Heart left ventricle (tissue), 16 donors: ENCODE measurements at places on chromosomes 16 and 17. TPM values are rescaled to one million over a fixed set of nuclear protein-coding genes. Genes with fewer than 3 reads are reported as not detected.

DNA sequence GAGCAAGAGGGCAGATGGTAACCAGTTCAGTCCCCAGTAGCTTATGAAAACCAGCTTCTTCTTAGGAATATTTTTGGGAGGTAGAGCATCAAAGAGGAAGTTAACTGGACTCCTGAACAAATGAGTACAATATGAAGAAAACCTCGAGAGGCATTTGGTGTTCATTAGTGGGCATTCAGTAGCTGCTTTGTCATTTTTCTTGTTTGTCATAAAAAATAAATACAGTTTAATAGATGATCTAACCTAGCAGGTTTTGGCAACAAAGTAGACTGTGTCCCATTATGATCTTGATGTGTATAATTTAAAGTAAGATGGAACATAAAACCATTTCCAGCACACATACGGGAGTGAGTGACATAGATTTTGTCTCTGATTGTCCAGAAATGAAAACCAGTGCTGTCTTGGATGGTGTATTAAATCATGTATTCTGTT, 173.1 kb downstream of the HS3ST3A1 start:
- no peak for DNase-seq
- no peaks in the 10 kb centered on the region for H3K27me3 ChIP-seq
- H3K36me3 ChIP-seq = no peaks in the 10 kb centered on the region

- peak; percentile 64 for DNase-seq
- peaks cover 62% of the 10 kb centered on the region for H3K4me1 ChIP-seq
- no peaks in the 10 kb centered on the region for H3K36me3 ChIP-seq
- no peak overlapping the region for H3K4me3 ChIP-seq
- H3K27ac ChIP-seq = peak overlapping the region; percentile 92
These were observed 9.8 kb downstream of the PGS1 start for GRCh38 chr17:78387977-78388941.

DHRS7C gene
- 39.5 TPM for total RNA-seq

DNA sequence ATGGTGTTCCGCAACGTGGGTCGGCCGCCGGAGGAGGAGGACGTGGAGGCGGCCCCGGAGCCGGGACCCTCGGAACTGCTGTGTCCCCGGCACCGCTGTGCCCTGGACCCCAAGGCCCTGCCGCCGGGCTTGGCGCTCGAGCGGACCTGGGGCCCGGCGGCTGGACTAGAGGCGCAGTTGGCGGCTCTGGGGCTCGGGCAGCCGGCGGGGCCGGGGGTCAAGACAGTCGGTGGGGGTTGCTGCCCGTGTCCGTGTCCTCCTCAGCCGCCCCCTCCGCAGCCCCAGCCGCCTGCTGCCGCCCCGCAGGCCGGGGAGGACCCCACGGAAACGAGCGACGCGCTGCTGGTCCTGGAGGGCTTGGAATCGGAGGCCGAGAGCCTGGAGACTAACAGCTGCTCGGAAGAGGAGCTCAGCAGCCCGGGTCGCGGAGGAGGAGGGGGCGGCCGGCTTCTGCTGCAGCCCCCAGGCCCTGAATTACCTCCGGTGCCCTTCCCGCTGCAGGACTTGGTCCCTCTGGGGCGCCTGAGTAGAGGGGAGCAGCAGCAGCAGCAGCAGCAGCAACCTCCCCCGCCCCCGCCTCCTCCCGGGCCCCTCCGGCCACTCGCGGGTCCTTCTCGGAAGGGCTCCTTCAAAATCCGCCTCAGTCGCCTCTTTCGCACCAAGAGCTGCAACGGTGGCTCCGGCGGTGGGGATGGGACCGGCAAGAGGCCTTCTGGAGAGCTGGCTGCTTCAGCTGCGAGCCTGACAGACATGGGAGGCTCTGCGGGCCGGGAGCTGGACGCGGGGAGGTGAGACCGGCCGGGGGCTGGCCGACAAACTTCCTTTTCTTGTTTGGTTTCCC, 821 bp downstream of the SOCS7 start:
- peak; percentile 50 for DNase-seq
- no peaks in the 10 kb centered on the region for H3K27me3 ChIP-seq
- H3K27ac ChIP-seq = peak overlapping the region; percentile 68
- no peaks in the 10 kb centered on the region for H3K36me3 ChIP-seq
- H3K4me3 ChIP-seq = peak overlapping the region; percentile 97

GRCh38 chr16:80803339-80804055, 901 bp downstream of the CDYL2 start:
- DNase-seq = peak; percentile 41
- no peaks in the 10 kb centered on the region for H3K27me3 ChIP-seq
- H3K27ac ChIP-seq = no peak overlapping the region

DNA sequence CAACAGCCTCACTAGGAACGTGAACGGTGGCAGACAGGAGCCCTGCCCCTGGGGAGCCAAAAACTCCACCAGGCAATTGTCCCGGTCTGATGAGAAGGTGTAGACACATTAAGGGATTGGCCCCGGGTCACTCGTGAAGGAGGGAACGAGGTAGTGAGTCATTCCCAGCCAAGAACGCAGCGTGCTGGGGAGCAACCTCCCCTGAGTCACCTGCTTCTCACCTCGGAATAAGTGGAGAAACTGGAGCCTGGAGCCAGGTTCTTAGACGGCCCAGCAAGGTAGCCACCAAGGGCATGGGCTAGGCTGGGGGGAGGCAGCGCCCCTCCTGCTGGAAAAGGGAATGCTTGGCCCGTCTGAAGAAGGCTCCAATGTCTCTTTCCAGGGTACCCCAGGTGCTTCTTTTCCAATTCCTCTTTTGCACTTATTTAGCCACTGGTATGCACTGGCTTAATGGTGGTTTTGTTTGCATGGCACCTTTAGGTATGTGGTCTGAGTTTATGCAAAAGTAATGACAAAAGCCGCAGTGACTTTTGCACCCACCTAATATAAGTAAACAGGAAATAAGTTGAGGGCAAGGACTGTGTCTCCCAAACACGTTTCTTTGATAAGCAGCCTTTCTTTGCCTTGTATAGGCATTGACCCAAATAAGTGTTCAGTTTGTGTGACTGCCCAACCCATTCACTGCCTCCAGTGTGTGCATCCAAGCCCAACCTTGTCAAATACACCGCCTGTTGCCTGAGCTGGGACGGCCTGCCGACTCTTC, 1.8 kb upstream of the HELZ start:
- no peak overlapping the region for H3K27ac ChIP-seq
- no peak for DNase-seq
- peak overlapping the region; percentile 95 for H3K4me3 ChIP-seq
- H3K4me1 ChIP-seq = peaks cover 12% of the 10 kb centered on the region
- no peaks in the 10 kb centered on the region for H3K27me3 ChIP-seq
- H3K36me3 ChIP-seq = no peaks in the 10 kb centered on the region

DNA sequence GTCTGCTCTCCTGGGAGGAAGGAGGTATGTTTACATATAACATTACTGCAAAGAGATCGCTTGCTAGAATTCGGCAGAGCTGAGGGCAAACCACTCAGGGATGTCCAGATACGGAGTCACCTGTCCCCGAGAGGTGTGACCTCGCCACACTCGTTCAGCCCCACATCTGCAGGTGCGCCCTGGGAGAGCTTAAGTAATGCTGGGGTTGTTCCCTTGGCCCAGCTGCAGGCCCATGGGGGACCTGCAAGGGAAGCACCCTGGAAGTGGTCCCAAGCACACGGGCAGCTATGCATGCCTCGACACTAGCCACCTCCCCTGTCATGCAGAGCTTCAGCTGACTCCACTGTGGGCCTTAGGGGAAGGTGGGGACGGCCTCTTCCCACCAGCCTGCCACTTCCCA, 22.2 kb downstream of the USP22 start:
- H3K4me1 ChIP-seq = peaks cover 48% of the 10 kb centered on the region
- no peaks in the 10 kb centered on the region for H3K27me3 ChIP-seq
- peaks cover 97% of the 10 kb centered on the region for H3K36me3 ChIP-seq
- no peak for DNase-seq
- no peak overlapping the region for H3K4me3 ChIP-seq
- no peak overlapping the region for H3K27ac ChIP-seq

ATP2A3 gene
- total RNA-seq = 7.1 TPM

GRCh38 chr17:12985431-12986293, 32.2 kb downstream of the ELAC2 start:
- H3K4me3 ChIP-seq = no peak overlapping the region
- peak overlapping the region; percentile 72 for H3K27ac ChIP-seq
- H3K36me3 ChIP-seq = peaks cover 7% of the 10 kb centered on the region

- no peaks in the 10 kb centered on the region for H3K36me3 ChIP-seq
- H3K4me3 ChIP-seq = peak overlapping the region; percentile 86
- H3K4me1 ChIP-seq = peaks cover 13% of the 10 kb centered on the region
- no peak for DNase-seq
- H3K27me3 ChIP-seq = no peaks in the 10 kb centered on the region
- peak overlapping the region; percentile 97 for H3K27ac ChIP-seq
These were observed 345 bp upstream of the DCXR start for GRCh38 chr17:82037889-82038195.

DNA sequence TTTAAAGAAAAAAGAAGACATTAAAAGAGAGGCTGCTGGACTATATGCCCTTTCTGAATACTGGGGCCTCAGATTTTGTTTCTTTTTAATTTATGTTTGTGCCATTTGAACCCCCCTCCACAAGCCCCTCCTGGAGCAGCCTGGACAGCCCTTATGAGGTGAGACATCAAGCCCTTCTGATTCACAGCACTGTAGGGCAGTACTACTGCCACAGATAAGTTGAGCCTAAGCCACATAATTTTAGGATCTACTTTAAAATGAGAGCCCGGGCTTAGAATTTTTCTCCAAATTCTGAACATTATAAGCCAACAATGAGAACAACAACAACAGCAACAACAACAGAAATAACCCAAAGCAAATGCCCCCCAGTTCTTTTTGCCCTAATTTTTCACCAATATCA, 256.9 kb upstream of the SALL1 start:
- H3K4me1 ChIP-seq = no peaks in the 10 kb centered on the region
- no peaks in the 10 kb centered on the region for H3K27me3 ChIP-seq
- no peak for DNase-seq
- H3K27ac ChIP-seq = no peak overlapping the region

SHBG gene
- 1.1 TPM for total RNA-seq

GRCh38 chr16:67447508-67448076, 16.7 kb downstream of the HSD11B2 start:
- no peaks in the 10 kb centered on the region for H3K27me3 ChIP-seq
- H3K4me3 ChIP-seq = no peak overlapping the region
- DNase-seq = peak; percentile 62
- peaks cover 89% of the 10 kb centered on the region for H3K4me1 ChIP-seq

- no peak overlapping the region for H3K4me3 ChIP-seq
- H3K4me1 ChIP-seq = no peaks in the 10 kb centered on the region
- no peaks in the 10 kb centered on the region for H3K27me3 ChIP-seq
- H3K36me3 ChIP-seq = no peaks in the 10 kb centered on the region
- no peak overlapping the region for H3K27ac ChIP-seq
- DNase-seq = no peak
These were observed 70.0 kb downstream of the IRX6 start for GRCh38 chr16:55393991-55394390.

DNA sequence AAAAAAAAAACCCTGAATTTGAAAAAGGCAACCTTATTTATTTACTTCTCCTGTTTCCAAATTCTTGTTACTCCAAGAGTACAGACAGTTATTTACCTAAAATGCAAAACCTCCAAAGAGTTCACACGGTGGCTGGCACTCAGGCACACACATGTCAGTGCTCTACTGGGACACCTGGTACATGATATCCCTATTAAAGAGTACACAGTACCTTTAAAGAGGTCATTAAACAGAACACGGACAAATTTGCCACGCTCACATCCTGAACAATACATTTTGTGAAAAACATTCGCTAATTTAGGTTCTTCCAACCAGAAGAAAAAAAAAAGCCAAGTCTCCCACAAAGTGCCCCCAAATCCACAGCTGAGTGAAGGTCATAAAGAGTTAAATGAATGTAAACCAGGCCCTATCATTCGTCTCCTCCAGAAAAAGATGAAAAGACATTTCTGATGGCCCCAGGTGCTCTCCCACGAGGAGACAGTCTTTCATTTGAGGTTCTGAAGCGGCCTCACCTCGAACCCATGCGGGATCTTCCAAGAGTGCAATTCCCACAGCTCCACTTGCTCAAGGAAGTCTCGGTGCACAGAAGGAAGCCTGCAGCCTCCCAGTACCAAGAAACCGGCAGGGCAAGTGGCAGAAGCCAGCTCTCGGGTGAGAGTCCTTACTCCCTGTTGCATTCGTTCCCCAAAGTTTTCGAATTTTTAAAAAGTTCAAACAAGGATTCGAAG, 993 bp downstream of the ERN1 start:
- DNase-seq = no peak
- peaks cover 21% of the 10 kb centered on the region for H3K4me1 ChIP-seq
- H3K36me3 ChIP-seq = no peaks in the 10 kb centered on the region
- H3K4me3 ChIP-seq = peak overlapping the region; percentile 94

DNA sequence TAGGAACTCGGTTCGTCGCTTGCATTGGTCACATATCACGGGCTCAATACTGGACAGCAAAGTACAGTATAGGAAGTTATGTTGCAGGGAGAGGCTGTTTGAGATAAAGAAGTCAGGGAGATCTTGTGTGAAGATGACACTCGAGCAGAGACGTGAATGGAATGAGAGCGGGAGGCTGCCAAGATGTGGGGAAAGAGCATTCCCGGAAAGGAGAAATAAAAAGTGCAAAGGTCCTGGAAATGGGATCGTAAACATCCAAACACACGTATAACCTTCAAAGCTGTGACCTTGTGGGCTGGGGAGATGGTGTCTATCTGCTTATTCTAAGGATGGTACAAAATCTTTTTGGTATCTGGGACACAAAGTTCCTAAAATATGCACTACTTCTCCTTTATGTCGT, 43.0 kb upstream of the MYOCD start:
- H3K27me3 ChIP-seq = no peaks in the 10 kb centered on the region
- H3K4me1 ChIP-seq = no peaks in the 10 kb centered on the region
- no peak overlapping the region for H3K27ac ChIP-seq
- H3K36me3 ChIP-seq = no peaks in the 10 kb centered on the region
- H3K4me3 ChIP-seq = no peak overlapping the region

DOC2B gene
- 2.9 TPM for total RNA-seq

DNA sequence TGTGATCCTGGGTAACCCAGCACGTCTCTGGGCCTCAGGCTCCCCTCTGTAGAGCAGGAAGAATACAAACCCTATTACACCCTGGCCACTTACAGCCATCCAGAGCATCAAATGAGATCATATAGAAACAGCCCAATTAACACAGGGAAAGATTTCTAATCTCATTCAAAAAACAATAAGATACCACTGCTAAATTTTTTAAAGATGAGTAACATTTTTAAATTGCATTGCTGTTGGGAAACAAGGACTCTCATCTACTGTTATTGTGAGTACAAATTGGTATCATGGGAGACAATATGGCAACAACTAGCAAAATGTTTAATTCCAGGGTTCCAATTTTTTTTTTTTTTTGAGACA, 41.1 kb downstream of the SRL start:
- no peak overlapping the region for H3K27ac ChIP-seq
- H3K36me3 ChIP-seq = peaks cover 19% of the 10 kb centered on the region
- DNase-seq = no peak
- H3K4me3 ChIP-seq = no peak overlapping the region
- H3K27me3 ChIP-seq = no peaks in the 10 kb centered on the region
- H3K4me1 ChIP-seq = no peaks in the 10 kb centered on the region

- no peaks in the 10 kb centered on the region for H3K36me3 ChIP-seq
- no peaks in the 10 kb centered on the region for H3K27me3 ChIP-seq
- DNase-seq = peak; percentile 48
These were observed 2.7 kb upstream of the TRAF7 start for GRCh38 chr16:2152695-2153506.
